ENCODE measurements at places on chromosomes 6 and 20.

DNA sequence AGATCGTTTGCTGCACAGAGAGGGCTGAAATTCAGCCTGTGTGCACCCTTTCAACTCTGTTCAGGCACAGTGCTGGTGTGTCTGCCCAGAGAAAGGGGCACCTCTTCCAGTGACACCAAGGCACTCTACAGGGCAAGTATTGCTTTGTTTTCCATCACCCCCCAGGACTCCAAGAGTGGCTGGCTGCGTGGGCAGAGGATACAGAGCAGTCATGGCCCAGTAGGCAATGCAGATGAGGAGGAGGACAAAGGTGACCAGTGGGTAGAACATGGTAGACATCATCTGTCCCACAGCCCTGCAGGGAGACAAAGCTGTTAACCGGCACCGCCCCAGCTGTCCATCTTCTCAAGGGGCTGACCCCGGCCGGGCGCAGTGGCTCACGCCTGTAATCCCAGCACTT lies 6.7 kb upstream of the NEU1 start:
- DNase-seq, result no peak

- DNase-seq, result no peak
Observed at GRCh38 chr20:12594410-12595088, 414.2 kb upstream of the SPTLC3 start.

- no peak for DNase-seq
Observed at GRCh38 chr6:119249319-119249718, 100.2 kb downstream of the MAN1A1 start.

- DNase-seq, result no peak
Observed at GRCh38 chr20:24993337-24994185, 1.0 kb upstream of the APMAP start.

GRCh38 chr6:155077784-155078183 lies 82.7 kb downstream of the TIAM2 start:
- no peak for DNase-seq

DNA sequence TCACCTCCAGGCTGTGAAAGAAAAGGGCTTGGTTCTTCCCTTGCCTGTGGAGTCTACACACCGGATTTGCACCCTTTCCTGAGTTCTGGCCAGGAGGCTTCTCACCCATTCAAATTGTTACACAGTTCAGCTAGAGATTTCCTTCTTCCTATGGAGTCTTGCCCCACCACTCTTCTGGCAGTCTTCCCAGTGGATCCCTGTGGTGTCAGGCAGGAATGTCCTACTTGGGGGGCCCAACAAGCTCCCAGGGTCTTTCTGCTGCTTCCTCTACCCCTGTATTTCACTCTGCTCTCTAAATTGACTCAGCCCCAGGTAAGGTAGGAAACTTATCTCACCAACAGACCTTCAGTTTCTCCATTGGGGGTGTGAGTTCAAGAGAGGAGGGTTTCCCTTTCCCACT lies 14.0 kb upstream of the CST9L start:
- DNase-seq, result no peak

DNA sequence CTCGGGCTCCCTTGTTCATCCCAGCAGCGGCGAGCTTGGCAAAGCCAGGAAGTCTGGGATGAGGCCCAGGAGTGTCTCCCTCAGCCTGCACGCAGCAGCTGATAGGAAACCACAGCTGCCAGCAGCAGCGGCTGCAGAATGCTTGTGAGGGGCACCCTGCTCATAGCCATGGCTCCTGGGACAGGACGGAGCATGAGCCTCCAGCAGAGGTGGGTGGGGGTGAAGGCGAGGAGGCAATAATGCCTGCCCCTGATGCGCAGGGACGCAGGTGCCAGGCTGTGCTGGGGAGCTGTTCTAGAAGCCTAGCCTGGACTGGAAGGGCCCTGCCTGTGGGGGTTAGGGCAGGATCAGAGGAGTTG lies 157.9 kb downstream of the CD83 start:
- DNase-seq, result no peak

GRCh38 chr6:166526937-166527336 lies 59.5 kb downstream of the RAMACL start:
- no peak for DNase-seq

DNA sequence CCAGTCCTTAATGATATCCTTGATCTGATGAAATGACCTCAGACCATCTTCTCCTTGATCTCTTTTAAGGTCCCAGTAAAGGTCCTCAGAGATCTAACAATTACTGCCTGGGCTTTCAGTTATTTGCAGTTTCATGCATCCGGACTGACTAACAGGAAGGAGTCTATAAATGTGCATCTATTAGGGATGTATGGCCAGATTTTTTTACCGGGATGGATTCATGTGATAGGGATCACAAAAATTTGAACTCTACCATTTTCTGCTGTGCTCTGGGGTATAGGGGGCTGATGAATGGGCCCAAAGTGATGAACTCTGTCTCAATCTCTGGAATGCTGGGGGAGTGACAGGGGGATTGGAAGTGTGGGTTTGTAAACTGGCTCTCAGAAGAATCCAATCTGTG lies 36.2 kb upstream of the SCUBE3 start:
- DNase-seq, result no peak

DNA sequence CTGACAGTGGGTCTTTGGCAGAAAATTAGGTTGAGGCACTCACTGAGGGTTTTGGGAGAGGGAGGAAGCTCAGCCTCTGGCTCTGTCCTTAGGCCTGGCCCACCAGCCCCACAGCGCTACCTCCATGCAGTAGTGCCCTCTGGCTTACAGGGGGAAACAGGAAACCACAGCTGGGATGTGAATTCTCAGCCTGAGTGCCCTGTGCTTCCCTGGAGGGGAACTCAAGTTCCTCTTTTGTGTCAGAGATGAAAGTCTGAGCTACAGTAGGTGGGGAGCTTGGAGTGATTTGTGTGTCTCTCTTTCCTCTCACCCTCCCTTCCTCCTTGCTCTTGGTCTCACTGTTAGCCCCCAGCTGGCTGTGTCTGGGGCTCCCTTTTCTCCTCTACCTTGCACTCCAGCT lies 48.2 kb upstream of the BLCAP start:
- peak; percentile 26 for DNase-seq

DNA sequence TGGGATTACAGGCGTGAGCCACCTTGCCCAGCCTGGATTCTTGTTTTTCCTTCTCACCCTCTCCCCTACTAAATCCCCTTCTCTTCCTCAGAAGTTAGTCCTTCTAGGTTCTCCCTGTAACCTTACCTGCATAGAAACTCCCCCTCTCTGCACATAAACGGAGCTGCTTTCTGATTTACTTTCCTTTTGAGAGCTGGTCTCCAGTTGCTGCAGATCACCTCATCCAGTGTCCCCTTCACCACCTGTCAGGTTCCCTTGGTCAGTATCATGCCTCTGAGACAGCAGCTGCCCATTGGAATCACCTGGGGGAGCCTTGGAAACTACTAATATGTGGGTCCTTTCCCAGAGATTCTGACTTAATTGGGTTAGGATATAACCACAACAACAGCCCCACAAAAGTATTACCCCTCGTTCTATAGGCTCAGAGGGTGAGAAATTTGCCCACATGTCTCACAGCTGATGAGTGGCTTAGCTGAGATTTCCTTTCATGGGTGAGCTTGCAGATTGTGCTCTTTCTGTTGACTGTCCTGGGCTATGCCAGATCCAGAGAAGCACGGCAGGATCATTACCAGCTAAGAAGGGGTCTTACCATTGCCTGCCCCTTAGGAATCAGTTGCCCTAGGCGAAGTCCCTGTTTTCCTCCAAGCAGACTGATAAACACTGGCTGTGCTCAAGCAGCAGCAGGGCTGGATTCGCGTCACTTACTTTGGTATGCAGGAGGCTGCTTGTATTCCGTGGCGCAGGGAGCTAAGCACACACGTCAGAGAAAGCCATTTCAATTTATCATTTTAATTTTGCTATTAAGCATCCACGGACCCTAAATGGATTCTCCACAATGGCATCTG lies 51.3 kb downstream of the AKAP12 start:
- no peak for DNase-seq

- DNase-seq, result no peak
Observed at GRCh38 chr6:153135681-153136080, 4.6 kb upstream of the RGS17 start.

DNA sequence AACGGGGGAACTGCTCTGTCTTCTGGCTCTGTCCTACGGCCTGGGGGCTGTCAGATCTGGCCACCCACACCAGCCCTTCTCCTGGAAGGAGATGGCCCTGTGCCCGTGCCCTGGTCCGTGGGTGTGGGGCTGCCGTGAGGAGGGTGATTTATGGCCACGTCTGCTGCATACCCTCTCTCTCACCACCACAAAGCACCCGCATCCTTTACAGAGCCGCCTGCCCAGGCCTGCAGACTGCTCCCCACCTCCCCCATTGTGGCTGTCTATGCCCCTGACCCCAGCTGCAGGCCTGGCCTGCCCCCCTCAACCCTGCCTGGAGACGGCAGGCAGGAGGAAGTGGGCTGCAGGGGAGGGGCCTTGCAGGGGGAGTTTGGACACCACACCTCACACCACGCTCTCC lies 72.7 kb upstream of the GATA5 start:
- DNase-seq, result no peak

- DNase-seq, result no peak
Observed at GRCh38 chr20:3515379-3516170, 44.8 kb downstream of the ATRN start.

DNA sequence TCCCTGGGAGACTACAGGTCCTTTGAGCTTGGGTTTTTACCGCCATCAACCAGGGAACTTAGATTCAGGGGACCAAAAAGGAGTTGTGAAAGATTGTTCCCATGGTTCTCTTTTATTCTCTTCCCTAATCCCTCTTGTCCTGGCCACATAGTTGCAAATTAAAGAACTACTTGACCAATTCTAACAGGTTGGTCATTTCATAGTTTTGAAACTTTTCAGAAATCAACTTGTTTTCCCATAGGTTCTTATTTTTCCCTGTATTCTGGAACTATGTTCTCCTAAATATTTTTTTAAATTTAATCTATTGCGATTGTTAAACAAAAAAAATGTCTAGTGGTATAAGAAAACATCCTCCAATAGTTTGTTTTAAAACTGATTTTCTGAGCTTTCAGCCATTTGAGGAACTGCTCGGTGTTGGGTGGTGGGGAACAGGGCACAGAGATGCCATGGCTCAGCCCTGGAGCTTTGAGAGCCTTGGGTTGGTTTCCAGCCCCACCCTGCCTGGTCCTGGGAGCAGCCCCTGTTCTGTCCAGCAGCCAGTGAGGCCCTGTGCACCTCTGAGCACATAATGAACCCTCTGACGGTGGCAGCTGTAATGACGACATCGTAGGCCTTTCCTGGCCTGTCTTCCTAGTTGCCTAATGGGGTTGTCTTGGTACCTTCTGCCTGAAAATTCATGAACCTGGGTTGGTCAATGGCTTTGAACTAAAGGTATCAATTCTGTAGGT lies 53.5 kb downstream of the TBC1D7 start:
- DNase-seq, result no peak

DNA sequence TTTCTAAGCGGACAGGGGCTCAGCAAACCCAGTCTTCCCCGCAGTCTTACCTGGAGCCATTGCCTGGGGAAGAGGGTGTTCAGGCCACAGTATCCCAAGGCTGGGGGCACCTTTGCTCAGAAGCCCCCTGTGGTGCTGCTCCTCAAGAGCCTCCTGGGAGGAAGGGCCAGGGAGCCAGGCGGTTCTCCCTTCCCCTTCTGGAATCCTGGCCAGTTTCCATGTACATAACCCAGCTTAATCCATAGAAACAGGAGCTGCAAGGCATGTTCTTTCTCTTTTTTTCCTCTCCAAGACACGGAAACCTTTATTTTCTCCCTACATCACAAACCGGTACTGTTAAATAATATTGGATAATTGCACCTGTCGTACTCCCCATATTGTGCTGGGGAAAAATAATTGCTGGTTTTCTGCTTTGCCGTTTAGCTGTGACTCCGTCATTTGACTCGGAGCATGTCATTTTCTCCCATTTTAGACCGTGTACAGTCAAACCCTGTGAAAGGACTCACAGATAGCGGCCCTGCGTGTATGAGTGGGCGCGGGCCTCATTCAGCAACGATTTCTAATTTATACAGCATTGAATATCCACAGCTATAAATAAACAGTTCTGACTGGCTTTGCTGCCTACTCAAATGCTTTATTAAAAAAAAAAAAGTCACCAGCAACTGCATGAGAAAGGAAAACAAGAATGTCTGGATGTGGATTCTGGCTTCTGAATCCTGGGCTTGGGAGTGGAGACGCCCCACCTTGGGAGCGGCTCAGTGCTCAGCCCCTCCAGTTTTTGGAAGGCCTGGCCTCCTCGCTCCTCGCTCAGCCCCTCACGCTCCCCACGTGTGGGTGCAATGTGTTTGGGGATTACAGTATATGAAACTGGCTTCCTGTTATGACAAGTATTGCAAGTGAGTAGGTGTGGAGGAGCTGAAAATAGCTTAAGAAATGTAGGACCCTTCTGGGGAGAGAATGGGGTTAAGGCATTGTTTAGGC lies 67.3 kb downstream of the ADTRP start:
- DNase-seq, result no peak

DNA sequence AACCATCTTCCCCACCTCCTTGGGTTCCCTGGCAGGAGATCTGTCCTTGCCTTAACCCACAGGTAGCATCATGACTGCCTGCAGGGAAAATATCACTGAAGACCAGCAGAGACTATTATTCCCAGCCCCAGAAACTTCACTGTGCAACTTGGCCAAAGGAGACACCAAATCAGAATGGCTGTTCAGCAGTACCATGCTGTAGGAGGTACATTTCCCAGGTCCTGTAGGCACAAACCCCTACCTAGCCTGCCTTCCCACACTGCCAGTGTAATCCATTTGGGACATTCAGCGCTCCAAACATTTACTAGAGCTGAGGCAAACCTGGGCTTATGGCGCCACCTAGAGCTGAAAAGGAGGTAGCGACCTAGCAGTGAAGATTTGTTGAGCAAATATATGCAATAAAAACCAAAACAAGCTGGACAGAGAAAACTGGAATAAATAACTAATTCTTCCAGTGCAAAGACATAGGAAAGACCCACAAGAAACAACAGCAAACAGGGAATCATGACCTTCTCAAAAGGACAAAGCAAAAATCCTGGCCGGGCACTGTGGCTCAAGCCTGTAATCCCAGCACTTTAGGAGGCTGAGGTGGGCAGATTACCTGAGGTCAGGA lies 60.3 kb downstream of the VTA1 start:
- no peak for DNase-seq

- DNase-seq, result no peak
Observed at GRCh38 chr20:32162351-32162750, 45.2 kb downstream of the PLAGL2 start.

GRCh38 chr6:4304927-4305455 lies 169.6 kb upstream of the ECI2 start:
- DNase-seq, result no peak

Measured in naive B cell (primary cell).